ENCODE measurements at places on chromosomes 5 and 9.

- no peak for DNase-seq
Measured at GRCh38 chr5:99141534-99142128, 212.8 kb upstream of the CHD1 start.

GRCh38 chr9:124551472-124552272, 44.5 kb upstream of the NR5A1 start:
- DNase-seq, result no peak

DNA sequence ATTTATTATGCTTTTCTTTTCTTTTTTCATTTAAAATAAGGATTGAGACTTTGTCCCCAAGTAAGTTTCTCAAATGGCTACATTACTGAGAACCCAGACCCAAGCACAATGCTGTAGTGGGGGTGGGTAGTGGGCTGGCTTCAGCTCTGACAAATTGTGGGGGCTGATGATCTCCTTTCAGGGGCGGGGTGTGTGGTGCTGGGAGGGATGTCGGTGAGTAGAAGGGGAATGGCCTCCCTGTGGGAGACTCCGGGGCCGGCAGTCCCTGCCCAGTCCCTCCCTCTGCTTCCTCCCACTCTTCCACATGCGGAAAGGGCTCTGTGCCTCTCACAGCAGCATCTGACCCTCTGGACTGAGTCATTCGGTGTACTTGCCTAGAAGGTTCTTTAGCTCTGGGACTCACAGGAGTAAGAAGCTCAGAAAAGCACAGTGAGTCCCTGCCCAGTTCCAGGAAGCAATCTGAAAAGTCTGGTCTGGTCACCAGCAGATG, 14.3 kb downstream of the CD180 start:
- peak; percentile 41 for DNase-seq

GRCh38 chr5:120779674-120780073, 315.6 kb downstream of the PRR16 start:
- no peak for DNase-seq

- DNase-seq, result no peak
Measured at GRCh38 chr5:67414712-67415111, 218.1 kb upstream of the CD180 start.

GRCh38 chr5:141369994-141370848, at the start of gene PCDHGB3:
Gene PCDHGB3 (plus strand): TSS chr5:141370242. CDS start chr5:141370395, 153 bp downstream.
- no peak for DNase-seq

GRCh38 chr9:114574438-114574837, 13.1 kb upstream of the ATP6V1G1 start:
- no peak for DNase-seq

- no peak for DNase-seq
Measured at GRCh38 chr9:93154293-93154903, 20.3 kb upstream of the NINJ1 start.

GRCh38 chr5:157961176-157961575, 102.2 kb upstream of the CLINT1 start:
- no peak for DNase-seq

DNA sequence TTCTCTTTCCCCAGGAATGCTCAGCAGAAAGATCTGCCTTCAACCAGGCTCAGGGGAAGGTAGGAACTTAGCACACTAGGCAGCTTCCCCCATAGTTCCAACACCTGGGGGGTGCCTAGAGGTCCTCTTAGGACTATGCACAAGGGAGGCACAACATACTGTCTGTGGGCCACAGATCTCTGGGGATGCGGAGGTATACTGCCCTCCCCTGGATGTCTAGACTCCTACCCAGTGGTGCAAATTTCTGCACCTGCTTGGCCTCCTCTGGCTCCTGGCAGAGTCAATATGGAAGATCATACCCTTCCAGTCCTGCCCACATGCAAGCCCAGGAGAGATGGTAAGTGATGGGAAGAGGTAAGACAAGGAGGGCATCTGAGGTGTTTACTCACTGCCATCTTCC, 247.5 kb upstream of the DAPK1 start:
- DNase-seq, result no peak

- DNase-seq, result no peak
Measured at GRCh38 chr5:72507907-72508238, 663 bp upstream of the ZNF366 start.

DNA sequence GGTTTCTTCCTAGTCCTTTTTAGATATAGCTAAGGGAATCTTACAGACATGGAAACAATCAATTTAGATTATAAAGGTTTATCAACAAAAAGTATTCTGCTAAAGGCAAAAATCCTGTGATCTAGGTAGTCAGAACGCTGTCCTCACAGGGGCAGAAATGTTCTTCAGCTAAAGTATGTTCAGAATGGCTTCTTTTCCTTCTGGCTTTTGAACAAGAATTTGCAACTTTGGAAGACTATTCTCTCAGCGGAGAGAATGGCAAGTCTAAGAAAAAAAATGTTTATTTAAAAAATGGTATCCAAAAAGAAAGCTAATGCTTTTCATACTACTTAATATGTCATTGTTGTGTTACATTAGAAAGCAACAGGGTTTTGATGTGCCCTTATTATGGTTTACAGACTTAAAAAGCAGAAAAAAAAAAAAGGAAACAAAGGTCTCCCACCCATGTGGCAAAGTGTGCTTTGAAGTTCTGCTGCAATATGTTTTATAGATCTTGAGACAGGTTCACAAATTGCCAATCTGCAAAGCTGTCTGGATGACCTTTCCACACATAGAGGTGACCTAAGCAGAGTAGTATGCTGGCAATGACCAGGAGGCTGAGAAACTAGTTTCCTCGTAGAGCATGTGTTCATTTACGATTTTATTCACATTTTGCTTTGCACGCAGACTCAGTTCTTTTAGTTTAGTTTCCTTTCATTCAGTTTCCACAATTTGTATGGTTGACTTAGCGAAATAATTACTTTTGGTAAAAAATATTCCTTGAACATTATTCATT, 45.1 kb upstream of the PJA2 start:
- peak; percentile 62 for DNase-seq

DNA sequence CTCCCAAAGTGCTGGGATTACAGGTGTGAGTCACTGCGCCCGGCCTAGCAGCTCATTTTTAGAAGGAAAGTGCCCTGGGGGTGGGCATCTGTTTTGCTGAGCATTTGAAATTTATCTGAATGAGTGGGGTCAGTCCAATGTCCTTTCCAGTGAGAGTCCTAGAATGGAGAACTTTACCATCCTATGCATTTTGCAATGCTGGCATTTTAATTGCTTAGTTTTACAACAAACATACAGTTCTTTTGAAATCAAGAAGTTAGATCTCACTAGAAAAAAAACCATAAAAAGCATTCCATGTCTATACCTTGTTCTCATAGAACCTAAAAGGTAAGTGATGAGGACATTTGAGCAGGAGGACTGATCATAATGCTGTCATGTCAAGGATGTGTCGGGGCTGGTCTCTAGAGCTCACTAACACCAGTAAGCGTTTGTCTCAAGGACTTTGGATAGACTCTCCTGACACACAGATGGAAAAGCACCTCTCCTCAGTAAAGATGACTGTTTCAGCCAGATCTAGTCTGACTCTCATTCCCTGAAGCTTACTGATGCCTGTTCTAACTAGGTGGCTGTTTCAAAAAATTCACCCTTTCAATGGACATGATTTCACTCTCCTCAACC, 83.9 kb downstream of the DCP2 start:
- no peak for DNase-seq

- DNase-seq, result no peak
Measured at GRCh38 chr5:72628771-72629371, 121.7 kb upstream of the ZNF366 start.

- DNase-seq, result no peak
Measured at GRCh38 chr9:4113711-4114110, 186.2 kb downstream of the GLIS3 start.

DNA sequence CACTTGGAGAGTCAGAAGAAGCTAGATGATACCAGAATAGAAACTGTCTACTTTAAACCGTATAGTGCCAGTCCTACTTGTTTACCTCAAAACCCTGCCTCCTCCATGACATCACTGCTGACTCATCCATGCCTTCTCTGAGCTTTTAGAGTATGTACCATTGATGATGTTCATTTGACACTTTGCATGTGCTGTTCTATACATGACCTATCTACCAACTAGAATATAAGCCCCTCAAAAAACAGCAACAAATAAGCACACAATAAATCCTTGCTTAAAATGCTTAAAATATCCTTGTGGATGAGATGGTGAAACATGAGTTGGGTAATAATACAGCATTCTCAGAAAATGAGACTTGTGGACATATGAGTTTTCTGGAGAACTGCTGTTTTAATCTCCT, 2.6 kb downstream of the CTNNAL1 start:
- no peak for DNase-seq

- DNase-seq, result peak; percentile 93
Measured at GRCh38 chr9:91992461-91993041, 42.5 kb upstream of the ROR2 start.

DNA sequence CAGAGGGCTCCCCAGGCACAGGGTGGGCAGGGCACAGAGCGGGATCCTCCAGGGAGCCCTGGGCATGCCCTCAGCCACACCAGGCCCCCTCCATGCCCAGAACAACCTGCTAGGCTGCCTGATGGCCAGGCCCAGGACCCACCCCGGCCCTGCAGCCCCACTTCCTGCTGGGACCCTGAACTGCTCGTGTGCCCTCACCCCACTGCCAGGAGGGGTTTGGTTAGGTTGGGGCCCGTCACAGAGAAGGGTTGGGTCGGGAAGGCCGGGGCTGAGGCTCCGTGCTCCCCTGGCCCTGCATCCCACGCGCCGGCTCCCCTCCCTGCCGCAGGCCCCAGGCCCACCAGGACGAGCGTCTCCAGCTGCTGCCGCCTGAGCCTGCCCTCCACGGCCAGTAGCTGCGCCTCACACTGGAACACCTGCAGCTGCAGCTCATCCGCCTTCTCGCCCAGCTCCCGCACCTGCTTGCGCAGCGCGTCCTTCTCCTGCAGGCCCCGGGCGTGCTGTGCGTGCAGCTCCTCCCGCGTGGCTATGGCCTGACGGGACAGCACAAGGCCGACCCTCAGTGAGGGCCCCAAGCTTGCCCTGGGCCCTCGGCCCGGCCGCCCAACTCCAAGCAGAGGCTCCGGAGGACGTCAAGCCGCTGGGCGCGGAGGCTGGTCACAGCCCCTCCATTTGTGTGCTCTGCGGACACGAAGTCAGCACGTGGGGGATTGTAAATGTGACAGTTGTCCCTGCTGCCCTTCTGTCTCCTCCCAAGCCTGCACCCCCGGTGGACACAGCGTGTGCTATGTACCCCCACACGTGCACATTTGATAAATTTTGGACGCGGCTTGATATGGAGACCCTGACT, 4.0 kb upstream of the DNLZ start:
- DNase-seq, result no peak

DNA sequence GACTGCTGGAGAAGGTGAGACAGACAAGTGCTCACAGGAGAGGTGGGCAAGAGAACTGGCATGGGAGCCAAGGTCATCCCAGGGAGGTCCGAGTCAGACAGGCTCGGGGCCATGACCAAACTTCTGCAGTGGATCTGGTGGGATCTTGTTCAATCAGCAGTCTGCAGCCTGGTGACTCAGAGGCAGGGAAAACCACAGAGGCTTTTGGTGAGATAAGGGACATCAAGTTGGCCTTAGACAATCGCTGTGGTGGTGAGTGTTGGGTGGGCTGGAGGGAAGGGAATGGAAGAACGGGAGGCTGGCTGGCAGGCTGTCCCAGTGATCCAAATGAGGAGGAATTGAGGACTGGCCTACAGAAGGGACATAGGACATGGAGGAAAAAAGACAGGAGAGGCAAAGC, 123.8 kb downstream of the TMEM174 start:
- DNase-seq, result no peak

- DNase-seq, result no peak
Measured at GRCh38 chr9:127779136-127779981, 893 bp upstream of the SH2D3C start.

DNA sequence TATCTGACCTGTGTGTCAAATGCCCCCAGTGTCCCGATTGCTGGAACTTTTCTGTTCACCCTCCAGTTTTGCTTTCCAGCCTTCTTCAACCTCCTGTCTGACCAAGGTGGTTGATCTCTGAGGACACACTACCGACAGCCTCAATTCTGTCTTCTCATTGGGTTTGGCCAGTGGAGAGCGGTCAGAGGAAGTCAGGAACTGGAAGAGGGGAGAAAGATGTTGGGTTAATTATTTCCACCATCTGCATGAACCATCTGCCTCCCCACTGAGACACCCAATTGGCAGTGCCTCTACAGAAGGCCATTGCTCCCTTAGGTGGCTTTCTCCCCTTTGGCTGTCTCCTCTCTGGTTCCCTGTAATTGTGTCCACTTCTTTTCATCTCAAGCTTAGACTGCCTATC, 154.3 kb upstream of the RAI14 start:
- no peak for DNase-seq

- DNase-seq, result no peak
Measured at GRCh38 chr5:174520420-174521396, 203.7 kb upstream of the MSX2 start.

DNA sequence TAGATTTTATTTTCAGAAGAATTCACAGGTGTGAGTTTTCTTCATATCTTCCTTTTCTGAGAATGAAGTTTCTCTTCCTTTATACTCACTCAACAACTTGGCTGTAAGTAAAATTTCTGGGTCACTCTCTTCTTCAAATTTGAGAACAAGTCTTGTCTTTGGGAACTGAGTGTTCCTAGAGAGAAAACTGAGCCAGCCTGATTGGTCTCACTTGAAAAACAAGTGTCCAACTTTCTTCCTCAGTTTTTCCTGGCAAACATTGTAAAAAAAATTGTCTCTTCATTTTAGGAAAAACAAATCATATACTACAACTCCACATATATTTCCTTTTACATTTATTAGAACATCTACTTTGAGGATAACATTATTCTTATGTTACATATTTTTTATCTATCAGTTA, 156.1 kb upstream of the GHR start:
- DNase-seq, result no peak

DNA sequence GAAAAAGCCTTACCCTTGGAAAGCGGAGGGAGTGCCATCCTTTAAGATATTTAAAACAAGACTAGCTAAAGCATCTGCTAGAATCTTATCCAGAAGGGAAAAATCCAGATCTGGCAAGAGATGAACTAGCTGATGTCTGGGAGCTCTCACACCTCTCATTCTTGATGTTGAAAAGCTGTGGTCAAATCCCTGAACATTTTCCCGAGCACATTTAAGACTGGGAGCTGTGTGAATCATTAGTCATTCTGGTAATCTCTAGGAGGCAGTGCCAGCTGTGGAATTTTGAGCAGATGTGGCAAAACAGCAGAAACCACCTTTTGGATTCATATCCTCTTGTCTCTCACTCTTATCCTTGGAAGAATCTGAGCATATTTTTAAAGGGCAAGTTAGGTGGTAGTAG, 218.0 kb downstream of the MAN2A1 start:
- peak; percentile 69 for DNase-seq

GRCh38 chr5:65017636-65018035, 248.9 kb downstream of the CWC27 start:
- DNase-seq, result no peak

DNA sequence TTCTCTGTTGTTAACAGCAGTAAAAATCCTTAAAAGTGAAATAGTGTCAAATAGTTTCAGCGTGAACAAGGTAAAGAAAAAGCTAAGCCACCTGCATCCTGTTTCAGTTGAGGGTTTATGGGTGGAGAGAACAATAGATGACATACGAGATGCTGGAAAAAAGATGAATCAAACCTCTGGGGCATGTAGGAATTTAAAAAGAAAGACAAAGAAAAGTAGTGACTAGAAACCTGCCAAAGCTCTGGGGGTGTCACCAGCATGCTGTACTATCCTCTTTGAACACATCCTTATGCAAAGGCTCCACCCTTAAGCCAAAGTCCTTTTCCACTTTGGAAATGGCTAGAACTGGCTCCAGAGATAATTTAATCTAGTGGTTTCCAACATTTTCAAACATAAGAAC, 22.2 kb downstream of the SCAI start:
- DNase-seq, result no peak

GRCh38 chr9:133886563-133887501, 105.3 kb downstream of the VAV2 start:
- DNase-seq, result no peak

All from AG09309 (cell line).